Lower lobe of right lung (tissue), 2 donors: ENCODE measurements at places on chromosomes 2 and 18. TPM values are rescaled to one million over a fixed set of nuclear protein-coding genes. Genes with fewer than 3 reads are reported as not detected.
A peak's percentile ranks its signal among the peaks of the same experiment; 100 is the strongest.

The KCNS3 gene
- 28.7 TPM for total RNA-seq

The BOLL gene
- not detected for total RNA-seq

The ACMSD gene
- not detected for total RNA-seq

The FSIP2 gene
- 0.27 TPM for total RNA-seq

GRCh38 chr2:127411653-127412369 lies 6.4 kb upstream of the PROC start:
- peak overlapping the region; percentile 59 for H3K27ac ChIP-seq
- DNase-seq = no peak
- H3K4me1 ChIP-seq = peaks cover 57% of the 10 kb centered on the region
- H3K4me3 ChIP-seq = no peak overlapping the region
- H3K27me3 ChIP-seq = no peaks in the 10 kb centered on the region

GRCh38 chr18:80191264-80191663 lies 56.0 kb downstream of the PARD6G start:
- H3K36me3 ChIP-seq = no peaks in the 10 kb centered on the region
- no peak overlapping the region for H3K27ac ChIP-seq
- no peak for DNase-seq
- no peaks in the 10 kb centered on the region for H3K27me3 ChIP-seq

DNA sequence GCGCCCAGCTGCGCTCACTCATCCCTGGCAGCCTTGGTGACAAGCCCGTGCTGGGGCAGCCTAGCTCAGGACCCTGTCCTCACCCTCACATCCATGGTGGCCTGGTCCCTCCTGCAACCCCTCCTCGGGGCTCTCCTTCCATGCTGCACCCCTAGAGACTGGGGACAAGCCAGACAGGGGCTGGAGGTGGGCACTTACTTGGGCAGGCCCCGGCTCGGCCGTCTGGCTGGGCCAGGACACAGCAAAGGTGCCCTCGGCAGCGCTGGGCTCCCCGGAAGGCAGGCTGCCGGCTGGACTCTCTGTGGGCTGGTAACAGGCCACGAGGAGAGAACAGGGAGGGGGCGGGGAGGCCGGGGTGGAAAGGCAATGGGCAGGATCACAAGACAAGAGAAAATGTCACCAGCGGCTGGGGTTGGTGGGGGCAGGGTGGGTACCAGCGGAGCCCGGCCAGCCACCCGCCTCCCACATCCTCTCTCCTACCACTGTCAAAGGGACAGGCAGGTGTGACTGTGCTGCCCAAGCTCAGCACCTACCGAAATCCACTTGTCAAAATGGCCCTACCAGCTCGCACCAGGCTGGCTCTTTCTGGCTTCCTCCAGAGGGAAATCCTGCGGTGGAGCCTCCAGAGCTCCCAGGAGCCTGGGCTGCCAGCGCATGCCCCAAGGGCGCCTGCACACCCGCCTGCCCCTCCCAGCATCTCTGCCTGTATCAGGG lies 54.7 kb downstream of the BIN1 start:
- peaks cover 20% of the 10 kb centered on the region for H3K36me3 ChIP-seq
- H3K27ac ChIP-seq = no peak overlapping the region
- DNase-seq = peak; percentile 44
- no peak overlapping the region for H3K4me3 ChIP-seq
- H3K4me1 ChIP-seq = peaks cover 7% of the 10 kb centered on the region

GRCh38 chr2:145739681-145740080 lies 1219.8 kb upstream of the ZEB2 start:
- H3K4me1 ChIP-seq = no peaks in the 10 kb centered on the region
- no peaks in the 10 kb centered on the region for H3K36me3 ChIP-seq
- no peaks in the 10 kb centered on the region for H3K27me3 ChIP-seq
- no peak overlapping the region for H3K27ac ChIP-seq

GRCh38 chr18:74141667-74142066 lies 6.0 kb downstream of the FBXO15 start:
- H3K4me3 ChIP-seq = no peak overlapping the region
- H3K4me1 ChIP-seq = no peaks in the 10 kb centered on the region
- H3K36me3 ChIP-seq = no peaks in the 10 kb centered on the region
- no peak overlapping the region for H3K27ac ChIP-seq
- no peaks in the 10 kb centered on the region for H3K27me3 ChIP-seq

DNA sequence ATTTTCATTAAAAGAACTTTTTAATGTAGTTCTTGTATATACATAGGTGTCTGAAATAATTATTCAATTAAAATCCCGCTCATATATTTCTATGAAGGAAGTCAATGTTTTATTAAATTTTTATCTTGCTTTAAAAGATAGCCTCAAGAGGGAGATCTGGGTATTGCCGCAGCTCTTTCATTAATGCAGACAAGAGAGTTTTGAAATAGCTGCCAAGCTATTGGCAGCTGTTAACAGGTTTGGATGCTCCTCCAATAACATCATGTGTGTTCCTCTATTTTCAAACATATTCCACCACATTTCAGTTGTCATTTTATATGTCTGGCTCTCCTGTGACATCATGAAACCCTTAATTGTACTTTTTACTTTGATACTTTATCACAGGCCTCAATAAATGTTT lies 12.9 kb upstream of the NT5C1B start:
- H3K36me3 ChIP-seq = no peaks in the 10 kb centered on the region
- no peaks in the 10 kb centered on the region for H3K27me3 ChIP-seq
- DNase-seq = no peak

DNA sequence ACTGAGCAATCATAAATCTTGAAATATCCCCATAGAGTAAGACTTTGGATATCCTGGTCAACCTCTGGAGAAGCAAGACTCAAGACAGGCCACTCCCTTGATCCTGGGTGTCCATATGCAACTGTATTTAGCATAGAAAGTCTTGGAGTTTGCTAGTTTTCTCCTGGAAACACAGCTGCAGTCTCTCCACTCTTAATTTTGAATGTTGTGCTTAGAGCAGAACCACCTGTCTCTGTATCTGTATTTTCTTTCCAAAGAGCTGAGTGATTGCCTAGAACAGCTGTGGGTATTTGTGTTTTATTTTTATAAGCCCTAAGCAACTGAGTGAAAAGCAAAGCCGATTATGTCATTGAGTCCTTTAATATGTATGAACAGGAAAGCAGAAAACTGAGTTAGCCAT lies 64.1 kb upstream of the ADAM23 start:
- no peaks in the 10 kb centered on the region for H3K27me3 ChIP-seq
- H3K4me1 ChIP-seq = no peaks in the 10 kb centered on the region
- DNase-seq = no peak
- H3K27ac ChIP-seq = no peak overlapping the region
- H3K36me3 ChIP-seq = no peaks in the 10 kb centered on the region
- no peak overlapping the region for H3K4me3 ChIP-seq

- H3K27me3 ChIP-seq = no peaks in the 10 kb centered on the region
- H3K27ac ChIP-seq = no peak overlapping the region
- H3K36me3 ChIP-seq = no peaks in the 10 kb centered on the region
- no peak for DNase-seq
- no peaks in the 10 kb centered on the region for H3K4me1 ChIP-seq
These were observed 62.6 kb downstream of the DSEL start for GRCh38 chr18:67453901-67454300.

DNA sequence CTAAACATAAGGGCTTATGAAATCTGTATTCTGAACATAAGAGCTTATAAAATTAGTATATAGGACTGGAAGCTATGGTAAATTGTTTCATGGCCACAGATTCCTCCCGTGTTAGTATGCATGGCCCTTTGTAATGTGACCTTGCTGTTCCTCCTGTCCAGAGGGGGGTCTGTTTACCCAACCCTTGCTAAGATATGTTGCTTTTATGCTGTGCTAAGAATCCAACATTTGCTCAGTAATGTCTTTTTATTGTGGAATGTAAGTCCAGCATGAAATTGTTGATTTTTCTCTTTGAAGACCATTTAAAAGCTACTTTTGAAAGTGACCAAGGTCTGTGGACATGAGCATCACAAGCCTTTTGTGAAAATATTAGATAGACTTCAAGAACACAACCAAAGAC lies 485.4 kb downstream of the PARD3B start:
- no peaks in the 10 kb centered on the region for H3K27me3 ChIP-seq
- H3K4me3 ChIP-seq = no peak overlapping the region
- H3K4me1 ChIP-seq = peaks cover 2% of the 10 kb centered on the region
- H3K27ac ChIP-seq = no peak overlapping the region
- no peaks in the 10 kb centered on the region for H3K36me3 ChIP-seq
- DNase-seq = no peak

GRCh38 chr18:36189486-36189885 lies 2.2 kb downstream of the MOCOS start:
- H3K27ac ChIP-seq = no peak overlapping the region
- DNase-seq = no peak
- H3K4me3 ChIP-seq = no peak overlapping the region
- H3K27me3 ChIP-seq = no peaks in the 10 kb centered on the region
- H3K36me3 ChIP-seq = no peaks in the 10 kb centered on the region
- peaks cover 21% of the 10 kb centered on the region for H3K4me1 ChIP-seq
